ENCODE measurements at places on chromosomes 5 and 9.

DNA sequence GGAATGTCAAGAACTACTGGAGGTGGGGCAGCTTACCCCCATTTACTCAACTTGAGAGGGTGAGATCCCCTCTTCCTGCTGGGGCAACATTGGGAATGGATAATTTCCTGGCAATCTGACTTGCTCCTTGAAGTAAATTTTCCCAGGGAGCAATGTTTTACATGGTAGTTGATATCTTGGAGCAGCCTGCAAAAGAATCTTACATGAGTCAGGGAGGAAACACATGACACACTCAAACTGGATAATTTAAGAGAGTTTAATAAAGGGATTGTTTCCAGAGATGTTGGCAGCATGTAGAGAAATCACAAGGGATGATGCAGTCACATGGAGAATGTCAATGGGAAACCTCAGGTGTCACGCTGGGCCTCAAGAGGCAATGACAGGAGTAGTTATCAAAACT is 212.5 kb downstream of the GAS1 start:
- DNase-seq = no peak

DNA sequence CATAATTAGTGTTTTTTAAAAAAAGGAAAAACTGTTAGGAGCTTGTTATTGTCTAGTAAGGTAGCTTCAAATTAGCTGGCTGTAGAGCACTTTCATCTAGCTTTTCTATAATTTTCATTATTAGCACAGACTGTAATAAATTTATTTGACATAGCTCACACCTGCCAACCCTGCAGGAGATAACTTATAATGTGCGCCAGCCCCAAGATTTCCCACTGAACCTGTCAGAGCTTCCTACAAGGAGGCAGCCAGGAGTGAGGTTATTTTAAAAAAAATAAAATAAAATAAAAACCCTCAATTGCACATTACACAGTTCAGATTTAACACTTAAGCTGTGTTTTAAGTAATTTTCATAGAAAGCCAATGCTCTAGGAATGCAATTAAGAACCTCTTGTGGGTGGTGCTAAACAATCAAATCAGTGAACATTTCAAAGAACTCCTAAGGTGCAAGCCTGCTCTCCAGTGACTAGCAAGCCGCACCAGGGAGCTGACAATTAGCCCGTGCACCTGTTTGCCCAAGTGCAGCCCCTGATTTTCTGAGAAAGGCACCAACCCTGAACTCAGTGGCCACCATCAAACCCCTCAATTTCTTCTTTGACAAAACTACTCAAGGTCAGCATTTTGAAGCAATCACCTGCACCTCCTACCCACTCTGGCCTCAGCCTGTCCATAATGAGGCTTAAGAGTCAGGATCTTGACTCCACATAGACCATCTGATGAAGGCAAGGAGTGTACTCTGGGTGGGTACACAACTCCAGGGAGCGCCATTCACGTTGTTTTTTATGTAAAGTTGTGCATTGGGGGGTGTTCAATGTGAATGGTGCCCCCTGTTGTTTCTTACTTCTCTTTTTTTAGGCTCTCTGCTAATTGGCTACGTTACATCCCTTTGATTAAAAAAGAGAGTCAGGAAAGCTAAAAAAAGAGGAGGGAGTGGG is 385.3 kb upstream of the WWC1 start:
- DNase-seq = no peak

DNA sequence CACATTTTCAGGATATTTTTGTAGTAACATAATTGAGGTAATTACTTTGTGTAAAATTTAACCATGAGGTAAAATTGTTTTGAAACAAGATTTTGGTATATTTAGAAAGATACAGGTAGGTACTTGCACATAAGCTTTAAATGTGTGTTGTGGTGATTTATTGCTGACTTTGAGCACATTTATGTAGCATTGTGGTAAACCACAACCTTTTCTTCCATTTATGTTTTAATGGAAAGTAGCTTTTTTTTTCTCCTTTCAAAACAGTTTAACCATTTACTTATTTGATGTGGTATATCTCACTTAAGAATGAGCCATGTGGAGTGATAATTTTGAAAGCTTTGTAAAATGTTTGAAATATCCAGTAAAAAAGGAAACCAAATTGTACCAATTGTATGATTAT is 35.6 kb downstream of the FCHO2 start:
- no peak for DNase-seq

DNA sequence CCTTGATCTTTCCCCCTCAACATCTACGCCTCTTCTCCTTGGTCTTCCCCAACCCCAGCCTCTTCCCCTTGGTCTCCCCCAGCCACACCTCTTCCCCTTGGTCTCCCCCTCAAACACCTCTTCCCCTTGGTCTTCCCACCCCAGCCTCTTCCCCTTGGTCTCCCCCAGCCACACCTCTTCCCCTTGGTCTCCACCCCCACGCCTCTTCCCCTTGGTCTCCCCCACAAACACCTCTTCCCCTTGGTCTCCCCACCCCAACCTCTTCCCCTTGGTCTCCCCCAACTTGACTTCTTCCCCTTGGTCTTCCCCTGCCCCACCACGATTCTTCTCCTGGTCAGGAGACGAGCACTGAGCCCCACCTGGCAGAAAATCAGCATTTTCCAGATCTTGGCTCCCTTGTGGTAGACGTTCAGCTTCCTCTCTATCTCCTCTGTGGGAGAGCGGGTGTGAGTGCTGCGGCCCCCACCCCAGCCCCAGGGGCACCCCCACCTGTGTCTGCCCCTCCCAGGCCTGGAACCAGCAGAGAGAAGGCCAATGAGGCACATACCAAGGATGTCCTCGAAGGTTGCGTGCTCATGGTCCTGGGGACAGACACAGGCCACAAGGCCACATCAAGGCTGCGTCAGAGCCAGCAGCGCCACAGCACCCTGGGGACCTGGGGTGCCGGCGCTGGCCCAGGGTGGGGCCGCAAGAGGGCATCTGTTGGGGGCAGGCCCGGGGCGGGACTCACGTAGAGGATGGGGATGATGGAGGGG is 7.0 kb downstream of the NSMF start:
- peak; percentile 10 for DNase-seq

DNA sequence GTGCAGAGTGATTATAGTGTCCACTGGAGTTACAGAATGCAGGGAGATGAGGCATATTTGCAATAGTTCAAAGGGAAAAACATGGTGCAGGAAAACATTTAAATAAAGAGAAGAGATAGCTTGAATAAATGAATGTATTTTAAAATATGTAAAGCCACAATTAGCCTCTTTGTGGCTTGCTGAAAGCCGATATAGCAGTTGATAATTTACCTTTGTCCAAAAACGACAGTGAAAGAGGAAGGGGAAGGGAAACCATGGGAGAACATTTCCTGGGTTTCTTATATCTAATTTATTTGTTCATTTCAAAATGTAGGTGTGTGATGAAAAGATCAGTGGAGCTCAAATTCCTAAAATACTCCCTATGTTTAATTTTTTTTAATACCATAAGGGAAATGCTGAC is 156.1 kb downstream of the DENND1A start:
- no peak for DNase-seq

- DNase-seq = no peak
Observed at GRCh38 chr9:89465001-89465451, 32.9 kb downstream of the SEMA4D start.

DNA sequence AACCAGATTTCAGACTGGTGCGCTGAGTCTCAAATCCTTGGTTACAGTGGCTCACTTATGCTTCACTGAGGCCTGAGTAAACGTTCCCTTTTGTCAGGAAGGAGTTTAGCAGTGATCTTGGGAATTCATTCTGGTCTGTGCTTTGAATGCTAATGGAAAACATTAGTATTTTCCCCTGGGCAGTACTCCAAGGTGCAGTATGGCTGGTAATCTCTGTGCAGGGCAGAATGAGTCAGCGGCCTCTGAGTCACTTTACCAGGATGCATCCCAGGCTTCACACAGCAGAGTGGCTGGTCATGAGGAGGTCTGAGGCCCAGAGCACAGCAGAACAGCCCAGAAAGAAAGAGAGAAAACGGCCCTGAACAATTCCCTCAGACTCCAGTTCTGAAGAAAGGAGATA is 54.0 kb downstream of the PCA3 start:
- DNase-seq = no peak

DNA sequence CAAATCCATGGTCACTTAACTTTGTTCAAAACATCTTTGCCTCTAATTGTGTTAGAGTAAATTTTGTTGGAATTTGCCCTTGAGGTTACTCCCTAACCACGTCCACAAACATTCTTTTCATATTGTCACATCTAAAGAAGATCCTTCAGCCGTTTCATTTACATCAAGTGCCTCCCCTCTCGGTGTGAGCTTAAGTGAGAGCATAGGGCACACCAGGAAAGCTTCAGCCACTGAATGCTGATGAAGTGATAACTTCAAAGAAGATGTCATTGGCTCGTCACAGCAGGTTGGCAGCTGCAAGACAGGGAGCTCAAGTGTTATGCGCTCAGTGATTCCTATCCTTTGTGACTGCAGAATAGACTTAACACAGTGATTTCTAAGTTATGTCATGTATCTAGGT is 49.6 kb upstream of the ADAMTS19 start:
- no peak for DNase-seq

DNA sequence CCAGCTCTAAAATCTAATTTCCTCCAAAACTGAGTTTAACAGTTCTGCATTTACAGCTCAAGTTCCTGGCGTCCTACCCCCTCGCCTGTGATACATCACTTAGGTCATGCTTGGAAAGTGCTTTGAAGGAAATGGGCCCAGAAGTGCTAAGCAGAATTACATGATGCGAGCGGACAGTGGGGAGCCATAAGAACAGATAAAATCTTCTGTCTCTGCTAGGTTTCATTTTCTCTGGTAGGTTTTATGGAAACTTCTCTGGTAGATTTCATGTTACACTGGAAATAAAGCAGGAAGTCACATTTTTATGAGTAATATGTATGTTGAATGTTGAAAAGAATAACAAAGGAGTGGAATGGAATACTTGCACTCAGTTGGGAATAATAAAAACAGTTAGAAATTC is 138.3 kb downstream of the ZDHHC21 start:
- no peak for DNase-seq

GRCh38 chr5:132203464-132203818 is 24.2 kb downstream of the P4HA2 start:
- no peak for DNase-seq

DNA sequence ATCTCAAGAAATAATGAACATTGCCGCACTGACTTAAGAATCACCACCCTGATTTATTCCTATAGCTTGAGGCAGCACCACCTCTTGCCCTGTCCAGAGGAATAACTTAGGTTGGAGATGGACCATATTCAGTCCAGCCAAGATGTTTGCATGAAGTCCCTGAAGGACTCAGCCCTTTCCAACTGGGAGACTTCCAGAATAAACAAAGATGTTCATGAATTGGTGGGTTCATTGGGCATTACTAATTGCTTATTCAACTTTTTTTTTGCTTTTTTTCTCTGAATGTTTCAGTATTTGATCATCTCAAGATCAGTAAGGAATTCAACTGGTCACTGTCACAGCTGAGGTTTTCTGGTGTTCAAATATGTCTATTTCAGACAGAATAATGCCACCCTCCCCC is 470.6 kb downstream of the CCDC171 start:
- DNase-seq = no peak

- DNase-seq = no peak
Observed at GRCh38 chr5:125847561-125847960, 575.6 kb upstream of the GRAMD2B start.

- DNase-seq = no peak
Observed at GRCh38 chr5:43674536-43674935, 71.6 kb downstream of the NNT start.

DNA sequence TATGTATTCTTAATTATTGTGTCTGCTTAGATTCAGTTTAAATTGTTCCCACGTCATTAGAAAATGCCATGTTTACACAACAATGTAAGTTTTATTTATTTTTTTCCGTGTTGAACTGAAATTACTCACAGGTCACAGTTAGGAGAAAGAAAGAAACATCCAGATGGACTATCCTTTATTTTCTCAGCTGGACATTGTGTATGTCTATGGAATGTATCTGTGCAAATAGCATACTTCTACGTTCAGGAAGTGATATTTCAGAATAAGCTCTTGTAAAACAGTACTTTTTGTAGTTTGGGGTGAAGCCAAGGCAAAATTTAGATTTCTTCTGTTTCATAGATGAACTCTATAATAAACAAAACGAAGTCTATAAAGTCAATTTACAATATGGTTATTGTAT is 249.0 kb upstream of the ZNF608 start:
- DNase-seq = no peak

DNA sequence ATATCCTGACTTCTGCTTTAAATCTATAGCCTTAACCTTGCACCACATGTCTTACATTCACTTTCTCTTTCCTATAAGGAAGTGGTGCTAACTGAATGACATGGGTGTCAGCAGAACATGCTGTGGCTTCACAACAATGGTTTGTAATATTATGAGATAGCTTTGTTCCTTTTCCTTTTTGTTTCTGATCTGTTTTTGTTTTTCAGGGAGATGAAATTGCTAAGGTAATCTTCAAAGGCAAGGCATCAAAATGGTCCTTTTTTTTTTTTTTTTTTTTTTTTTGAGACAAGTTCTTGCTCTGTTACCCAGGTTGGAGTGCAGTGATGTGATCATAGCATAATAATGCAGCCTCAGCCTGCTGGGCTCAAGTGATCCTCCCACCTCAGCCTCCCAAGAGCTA is 53.6 kb upstream of the RANBP6 start:
- no peak for DNase-seq

- no peak for DNase-seq
Observed at GRCh38 chr9:83629433-83630104, 6.6 kb downstream of the IDNK start.

DNA sequence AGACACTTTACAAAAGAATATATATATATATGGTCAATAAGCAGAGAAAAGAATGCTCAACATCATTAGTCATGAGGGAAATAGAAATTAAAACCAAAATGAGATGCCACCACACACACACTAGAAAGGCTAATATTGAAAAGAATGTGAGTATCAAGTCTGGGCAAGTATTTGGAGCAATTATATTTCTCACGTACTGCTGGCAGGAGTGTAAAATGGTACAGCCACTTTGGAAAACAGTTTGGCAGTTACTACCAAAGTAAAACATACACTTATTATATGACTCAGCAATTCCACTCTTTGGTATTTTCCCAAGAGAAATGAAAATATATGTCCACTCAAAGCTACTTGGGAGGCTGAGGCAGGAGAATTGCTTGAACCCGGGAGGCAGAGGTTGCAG is 29.8 kb downstream of the NEUROG1 start:
- no peak for DNase-seq

DNA sequence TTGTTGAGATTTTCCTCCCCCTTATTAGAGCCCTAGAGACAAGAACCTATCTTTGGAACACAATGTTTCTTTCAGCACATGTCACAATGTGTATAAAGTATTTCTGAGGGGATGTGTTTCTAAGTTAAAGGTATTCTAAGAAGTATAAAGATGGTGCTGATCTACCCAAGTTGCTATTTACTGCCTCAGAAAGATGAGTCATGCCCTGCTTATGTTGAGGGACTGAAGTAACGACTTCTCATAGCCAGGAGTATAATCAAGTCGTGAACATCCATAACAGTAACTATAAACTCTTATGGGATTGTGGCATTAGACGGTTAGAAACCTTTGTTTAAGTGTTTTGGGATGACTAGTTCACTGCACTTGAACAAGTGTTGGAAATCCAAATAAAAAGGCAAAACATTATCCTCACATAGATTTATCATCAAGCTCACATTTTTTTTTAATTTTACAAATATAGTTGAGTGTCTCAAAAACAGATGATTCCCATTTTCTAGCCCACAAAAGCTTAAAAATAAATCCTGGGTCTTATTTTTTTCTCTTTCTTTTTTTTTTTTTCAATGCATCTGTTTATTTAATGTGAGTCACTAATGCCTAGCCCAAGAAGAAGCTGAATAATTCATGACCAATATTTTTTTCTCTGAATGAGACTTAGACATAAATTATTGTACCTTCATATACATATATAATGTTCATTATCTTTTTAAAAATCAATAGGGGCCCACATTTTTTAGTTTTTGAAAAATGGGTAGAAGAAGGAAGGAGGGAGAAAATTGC is 12.2 kb upstream of the TMEM252 start:
- no peak for DNase-seq

GRCh38 chr9:116979456-116979855 is 292.4 kb downstream of the TRIM32 start:
- no peak for DNase-seq

All from GM06990 (cell line).